NCI-H82 (cell line): ENCODE measurements at places on chromosomes 13 and 19.
A peak's percentile ranks its signal among the peaks of the same experiment; 100 is the strongest.

GRCh38 chr13:106958621-106959048, 390.7 kb upstream of the ARGLU1 start:
- no peak for DNase-seq

- no peak for DNase-seq
Measured at GRCh38 chr19:49921871-49922795, 6.9 kb upstream of the ATF5 start.

GRCh38 chr13:40540328-40541044, 126.0 kb downstream of the FOXO1 start:
- no peak for DNase-seq

DNA sequence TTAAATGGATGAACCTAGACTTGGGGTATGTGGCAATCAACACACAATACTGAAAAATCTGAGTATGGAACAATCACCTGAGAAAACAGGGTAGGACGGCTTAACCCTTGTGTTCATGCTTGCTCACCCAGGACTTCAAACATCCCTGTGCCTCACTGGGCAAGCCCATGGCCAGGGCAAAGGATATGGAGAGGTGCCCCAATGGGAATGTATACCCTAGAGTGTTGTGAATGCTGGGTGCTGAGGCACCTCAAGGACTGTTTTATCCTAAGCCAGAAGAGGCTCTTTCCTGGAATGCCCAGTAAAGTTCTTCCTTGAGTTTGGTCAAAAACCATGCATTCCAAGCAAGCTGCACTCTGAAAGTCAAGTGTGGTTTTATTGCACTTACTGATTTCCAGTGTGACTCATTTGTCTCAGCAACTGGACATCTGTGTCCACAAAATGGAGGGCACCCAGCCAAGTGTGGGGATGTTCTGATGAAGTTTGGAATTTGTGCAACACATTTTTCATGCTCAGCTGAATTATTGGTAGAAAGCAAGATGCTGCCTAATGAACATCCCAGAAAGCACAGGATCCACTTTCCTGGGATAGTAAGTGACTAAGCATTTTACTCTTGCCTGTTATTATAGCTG, 531.3 kb downstream of the RFC3 start:
- no peak for DNase-seq

DNA sequence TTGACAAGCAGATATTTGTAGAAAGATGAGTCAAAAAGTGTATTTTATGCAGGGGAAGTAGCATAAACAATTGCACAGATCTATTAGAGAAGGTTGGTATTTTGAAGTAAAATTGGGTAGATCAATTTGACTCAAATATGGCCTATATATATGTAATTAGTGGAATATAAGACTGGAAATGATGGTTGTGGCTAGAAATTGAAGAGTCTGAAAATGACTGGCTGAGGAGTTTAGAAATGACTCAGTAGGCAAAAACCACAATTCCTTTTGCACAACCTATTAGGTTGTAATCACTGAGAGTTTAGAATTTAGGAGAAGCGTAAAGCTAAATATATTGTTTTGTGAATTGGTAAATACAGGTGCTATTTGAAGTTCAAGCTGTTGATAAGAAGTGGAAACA, 622.6 kb upstream of the PCDH20 start:
- no peak for DNase-seq

DNA sequence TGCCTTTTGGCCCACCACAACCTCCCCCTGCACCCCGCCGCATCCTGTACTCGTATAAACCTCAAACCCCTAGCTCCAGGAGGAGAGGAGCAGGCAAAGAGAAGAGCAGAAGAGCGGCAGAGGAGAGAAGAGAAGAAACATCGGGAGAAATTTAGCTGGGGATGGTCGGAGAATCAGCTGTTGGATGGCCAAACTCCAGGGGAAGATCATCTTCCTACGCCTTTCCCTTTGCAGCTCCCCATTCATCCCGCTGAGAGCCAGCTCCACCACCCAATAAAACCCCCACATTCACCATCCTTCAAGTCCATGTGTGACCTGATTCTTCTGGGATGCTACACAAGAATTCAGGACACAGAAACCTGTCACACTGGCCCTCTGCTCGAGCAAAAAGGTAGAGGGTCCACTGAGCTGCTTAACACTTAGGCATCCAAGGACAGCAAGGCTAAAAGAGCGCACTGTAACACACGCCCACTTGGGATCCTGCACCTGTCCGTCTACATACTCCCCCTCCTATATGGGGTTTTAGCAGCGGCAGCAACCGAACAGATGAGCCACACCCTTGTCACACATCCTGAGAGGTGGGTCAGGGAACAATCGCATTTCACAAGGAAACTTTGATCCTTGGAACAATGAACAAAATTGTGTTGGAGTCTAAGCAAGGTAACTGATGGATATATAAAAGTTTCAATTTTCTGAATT, 51.6 kb upstream of the MIR17HG start:
- DNase-seq = no peak

DNA sequence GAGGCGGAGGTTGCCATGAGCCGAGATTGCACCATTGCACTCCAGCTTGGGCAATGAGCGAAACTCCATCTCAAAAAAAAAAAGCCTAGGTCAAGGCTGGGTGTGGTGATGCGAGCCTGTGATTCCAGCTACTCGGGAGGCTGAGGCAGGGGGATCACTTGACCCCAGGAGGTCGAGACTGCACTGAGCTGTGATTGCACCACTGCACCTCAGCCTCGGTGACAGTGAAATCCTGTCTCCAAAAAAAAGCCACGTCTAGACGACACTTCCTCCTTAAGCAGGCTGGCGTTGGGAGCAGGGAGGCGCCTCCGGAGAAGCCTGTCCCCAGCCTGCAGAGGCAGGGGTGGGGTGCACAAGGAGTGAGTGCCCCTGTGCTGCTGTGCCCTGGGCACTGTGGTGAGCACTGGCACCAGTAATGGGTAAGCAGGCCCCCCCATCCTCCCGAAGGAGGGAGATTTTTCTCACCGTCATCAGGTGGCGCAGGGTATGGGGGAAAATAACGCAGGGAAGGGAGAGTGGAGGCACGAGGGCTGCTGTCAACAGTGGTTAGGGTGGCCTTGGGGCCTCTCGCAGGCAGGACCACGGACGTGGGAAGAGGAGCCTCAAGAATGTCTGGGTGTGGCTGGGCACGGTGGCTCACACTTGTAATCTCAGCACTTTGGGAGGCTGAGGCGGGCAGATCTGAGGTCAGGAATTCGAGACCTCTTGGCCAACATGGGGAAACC, 706 bp downstream of the P2RY11 start:
- peak; percentile 23 for DNase-seq

- DNase-seq = peak; percentile 100
Measured at GRCh38 chr19:18192673-18193387, at the start of gene MPV17L2. Gene MPV17L2 (plus strand): TSS chr19:18193218. CDS start chr19:18193282, 64 bp downstream.
